LNCaP clone FGC (cell line): ENCODE measurements at places on chromosomes 1 and 21.

DNA sequence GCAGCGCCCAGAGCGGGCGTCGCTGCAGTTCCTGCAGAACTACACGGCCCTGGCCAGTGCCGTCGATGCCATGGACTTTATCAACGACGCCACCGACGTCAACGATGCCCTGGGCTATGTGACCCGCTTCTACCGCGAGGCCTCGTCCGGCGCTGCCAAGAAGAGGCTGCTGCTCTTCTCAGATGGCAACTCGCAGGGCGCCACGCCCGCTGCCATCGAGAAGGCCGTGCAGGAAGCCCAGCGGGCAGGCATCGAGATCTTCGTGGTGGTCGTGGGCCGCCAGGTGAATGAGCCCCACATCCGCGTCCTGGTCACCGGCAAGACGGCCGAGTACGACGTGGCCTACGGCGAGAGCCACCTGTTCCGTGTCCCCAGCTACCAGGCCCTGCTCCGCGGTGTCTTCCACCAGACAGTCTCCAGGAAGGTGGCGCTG lies 22.0 kb downstream of the COL6A1 start:
- DNase-seq, result no peak

DNA sequence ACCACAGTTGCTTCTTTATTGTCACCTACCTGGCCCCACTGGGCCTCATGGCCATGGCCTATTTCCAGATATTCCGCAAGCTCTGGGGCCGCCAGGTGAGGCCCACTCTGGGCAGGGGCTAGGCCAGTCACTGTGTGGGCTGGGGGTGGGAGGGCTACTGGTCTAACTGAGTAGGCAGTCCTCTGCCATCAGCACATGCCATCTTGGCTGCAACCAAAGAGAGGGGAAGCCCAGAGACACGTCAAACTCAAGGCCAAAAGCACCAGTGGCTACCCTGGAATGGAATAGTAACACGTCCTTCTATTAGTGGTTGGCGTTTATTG lies 4.0 kb downstream of the HCRTR1 start:
- DNase-seq, result no peak

- DNase-seq, result no peak
Measured at GRCh38 chr1:220217383-220217988, 54.8 kb downstream of the RAB3GAP2 start.

DNA sequence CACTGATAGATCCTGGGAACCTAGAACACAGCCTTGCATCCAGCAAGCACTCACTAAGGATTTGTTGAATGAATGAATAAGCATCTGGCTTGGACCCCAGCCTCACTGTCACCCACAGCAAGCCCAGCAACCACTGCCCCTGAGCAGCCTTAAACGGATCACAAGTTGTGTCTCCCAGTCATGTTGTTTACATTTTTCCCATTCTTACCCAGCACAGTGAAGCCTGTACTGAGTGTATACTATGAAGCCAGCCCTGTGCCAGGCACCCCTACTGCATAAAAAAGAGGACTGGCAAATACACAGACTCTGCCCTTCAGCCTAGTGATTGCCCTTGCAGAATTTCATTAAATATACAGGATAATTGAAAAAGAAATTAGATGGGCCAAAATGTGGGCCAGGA lies 30.2 kb downstream of the RRAGC start:
- no peak for DNase-seq

- no peak for DNase-seq
Measured at GRCh38 chr1:234987415-234988154, 141.1 kb downstream of the TOMM20 start.

- no peak for DNase-seq
Measured at GRCh38 chr1:241275981-241276380, 81.0 kb downstream of the RGS7 start.

- DNase-seq, result no peak
Measured at GRCh38 chr21:8993284-8993942, 1528.0 kb upstream of the TPTE start.

DNA sequence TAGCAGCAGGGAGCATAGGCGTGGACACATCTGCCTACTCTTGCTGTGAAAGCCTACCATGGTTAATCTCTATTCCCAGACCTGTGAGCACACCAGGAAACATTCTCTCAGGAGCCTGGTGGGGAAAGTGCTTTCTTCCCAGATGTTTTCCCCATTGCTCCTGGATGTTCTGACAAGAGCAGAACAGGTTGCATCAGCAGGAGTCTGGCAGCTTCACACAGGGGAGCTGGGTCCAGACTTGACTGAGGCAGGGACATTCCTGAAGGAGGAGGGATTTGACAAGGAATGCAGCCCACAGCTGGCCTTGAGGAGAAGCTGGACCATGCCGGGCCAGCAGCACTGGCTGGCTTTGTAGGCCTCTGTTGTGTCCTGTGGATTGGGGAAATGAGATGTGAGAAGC lies 21.0 kb upstream of the ARTN start:
- DNase-seq, result no peak

- DNase-seq, result no peak
Measured at GRCh38 chr1:15276691-15277446, 29.8 kb downstream of the FHAD1 start.

DNA sequence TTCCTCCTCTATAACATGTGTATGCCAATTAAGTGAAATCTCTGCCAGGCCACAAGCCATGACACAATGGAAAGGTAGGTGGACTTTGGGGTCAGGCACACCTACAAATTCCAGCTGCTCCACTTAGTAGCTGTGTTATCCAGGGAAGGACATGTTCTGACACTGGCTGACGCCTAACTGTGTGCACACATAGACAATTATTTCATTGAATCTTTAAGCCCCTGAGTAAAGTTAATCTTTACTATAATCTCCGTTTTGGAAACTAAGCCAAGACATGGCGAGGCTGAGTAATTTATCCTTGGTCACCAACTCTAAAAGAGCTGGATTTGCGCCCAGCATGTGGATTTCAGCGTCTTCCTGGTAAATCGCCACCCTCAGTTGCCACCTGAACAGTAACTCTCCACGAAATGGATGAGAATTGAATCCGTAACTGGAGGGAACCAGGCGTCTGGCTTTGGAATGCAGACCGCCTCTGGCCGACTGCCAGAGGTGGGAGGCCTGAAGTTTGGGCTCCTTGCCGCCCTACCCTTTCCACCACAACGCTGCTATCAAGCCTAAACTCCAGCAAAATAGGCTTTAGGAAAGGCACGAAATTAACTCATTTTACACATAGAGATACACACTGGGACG lies 888 bp upstream of the SNRPE start:
- peak; percentile 18 for DNase-seq

GRCh38 chr21:42558846-42559245 lies 45.2 kb downstream of the SLC37A1 start:
- no peak for DNase-seq

DNA sequence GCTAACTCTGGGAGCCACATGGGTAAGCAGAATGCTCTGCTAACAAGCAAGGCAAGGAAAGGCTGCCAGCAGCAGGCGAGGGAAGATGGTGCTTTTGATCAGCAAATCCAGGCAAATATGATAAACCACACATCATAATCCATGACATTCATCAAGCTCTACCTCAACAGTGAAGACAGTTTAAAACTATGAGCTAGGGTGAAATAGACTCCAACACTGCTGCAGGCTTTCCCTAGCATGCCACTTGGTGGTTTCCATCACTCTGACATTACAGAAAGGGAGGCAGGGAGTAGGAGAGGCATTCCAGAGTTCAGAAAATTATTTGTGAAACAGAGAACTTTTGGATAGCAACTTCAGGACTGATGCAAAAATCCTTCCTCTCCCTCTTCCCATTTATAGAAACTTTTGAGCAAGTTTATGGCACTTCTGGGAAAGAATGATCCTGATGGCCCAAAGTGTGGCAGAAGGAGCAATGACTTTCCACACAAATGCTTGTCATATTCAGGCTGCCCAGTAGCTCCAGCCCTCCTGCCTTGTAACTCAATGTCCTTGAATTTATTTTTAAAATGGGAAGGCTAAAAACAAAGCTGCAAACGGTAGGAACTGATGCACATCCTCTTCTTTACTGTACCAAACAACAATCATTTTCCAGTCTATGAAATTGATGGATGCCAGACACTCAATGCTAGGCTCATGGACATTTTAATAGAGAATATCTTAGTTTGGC lies 70.8 kb downstream of the SMYD2 start:
- DNase-seq, result no peak

- no peak for DNase-seq
Measured at GRCh38 chr1:1612104-1612400, 3.2 kb upstream of the MIB2 start.

DNA sequence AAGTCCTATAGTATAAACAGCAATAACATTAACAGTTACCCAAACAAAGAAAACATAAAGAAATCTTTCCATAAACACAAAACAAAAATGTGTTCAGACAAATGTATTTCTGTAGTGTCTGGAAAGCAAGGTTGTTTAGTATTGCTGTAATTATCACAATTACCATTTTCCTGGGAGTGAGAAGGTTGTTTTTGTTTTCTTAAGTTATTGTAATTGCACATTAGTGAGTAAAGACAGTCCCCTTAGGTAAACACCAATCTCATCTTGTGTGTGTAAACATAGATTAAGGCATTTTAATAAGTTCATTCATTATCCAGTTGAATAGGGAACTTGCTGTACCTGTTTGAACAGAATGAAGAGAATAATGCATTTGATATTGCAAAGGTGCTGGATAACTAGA lies 356.9 kb upstream of the ADGRL4 start:
- peak; percentile 61 for DNase-seq

DNA sequence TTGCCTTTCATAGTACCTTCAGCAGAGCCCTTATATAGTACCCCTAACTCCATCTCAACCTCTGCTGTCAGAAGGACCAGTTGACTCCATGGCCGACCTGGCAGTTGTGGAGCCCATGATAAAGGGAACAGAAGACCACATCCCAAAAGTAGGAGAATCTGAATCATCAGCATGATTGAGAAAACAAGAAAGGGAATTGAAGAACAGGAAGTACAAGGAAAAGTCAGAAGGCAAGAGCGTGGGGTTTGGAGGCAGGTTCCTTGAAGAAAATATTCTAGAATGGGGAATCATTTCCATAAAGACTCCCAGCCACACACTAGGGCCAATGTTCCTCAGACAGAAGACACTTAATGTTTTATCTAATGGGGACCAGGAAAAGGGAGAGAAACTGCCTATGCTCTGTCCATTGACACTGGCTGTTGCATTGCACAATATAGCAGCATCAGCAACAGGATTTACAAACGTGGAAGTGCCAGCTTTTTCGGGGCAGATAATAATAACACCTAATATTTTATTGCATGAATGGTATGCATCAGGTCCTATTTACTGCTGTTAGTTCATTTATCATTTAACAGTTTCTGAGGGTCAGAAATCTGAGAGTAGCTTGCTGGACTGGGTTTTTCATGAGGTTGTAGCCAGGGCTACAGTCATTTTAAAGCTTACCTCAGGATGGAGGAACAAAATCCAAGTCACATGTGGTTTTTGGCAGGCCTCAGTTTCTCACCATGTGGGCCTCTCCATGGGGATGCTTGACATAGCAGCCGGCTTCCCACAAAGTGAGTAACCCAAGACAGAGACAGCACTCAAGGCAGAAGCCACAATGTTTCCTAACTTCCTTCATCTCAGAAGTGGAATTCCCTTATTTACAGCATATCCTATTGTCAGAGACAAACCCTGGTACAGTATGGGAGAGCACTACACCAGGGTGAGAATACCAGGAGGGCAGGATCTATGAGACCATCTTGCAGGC lies 483.4 kb downstream of the PLPP3 start:
- no peak for DNase-seq
